NCI-H1417 (cell line): ENCODE measurements at places on chromosomes 6 and 20.

- no peak for DNase-seq
These were observed 121.3 kb upstream of the PHACTR1 start for GRCh38 chr6:12595161-12595811.

DNA sequence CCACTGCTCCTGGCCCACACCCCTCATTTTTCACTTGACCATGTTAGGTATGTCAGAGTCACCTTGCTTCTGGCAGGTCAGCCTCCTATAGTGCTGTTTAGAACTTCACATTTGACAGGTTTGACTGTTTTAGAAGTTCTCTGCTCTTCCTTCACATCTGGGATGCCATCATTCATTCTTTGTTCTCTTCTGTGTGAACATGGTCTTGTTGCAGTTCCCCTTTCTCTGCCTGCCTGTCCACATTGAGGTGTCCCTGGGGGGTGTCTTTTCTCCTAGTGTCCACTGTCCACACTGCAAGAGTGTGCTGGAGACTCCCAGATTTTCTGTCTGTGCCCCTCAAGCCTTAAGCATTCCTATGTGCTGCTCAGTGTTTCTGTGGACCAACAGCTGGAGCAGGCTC lies 89.5 kb downstream of the JARID2 start:
- no peak for DNase-seq

DNA sequence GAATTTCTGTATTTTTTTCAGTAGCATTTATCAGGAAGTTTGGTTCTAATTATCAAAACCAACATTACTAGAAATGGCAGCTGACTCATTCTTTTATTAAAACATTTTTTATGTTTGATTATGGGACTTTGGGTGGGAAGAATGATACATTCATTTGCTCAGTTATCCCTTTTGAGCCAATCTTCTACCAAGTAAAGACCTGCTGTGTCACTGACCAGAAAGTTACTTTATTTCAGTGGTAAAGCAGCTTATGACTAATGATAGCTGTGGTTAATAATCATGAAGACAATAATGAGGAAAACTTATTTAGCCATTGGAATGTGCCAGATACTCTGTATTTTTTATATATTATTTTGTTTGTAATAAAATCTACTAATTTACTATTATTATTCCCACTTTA lies 142.3 kb downstream of the FARS2 start:
- no peak for DNase-seq

GRCh38 chr6:21201187-21201586 lies 392.4 kb upstream of the SOX4 start:
- DNase-seq: peak; percentile 47

DNA sequence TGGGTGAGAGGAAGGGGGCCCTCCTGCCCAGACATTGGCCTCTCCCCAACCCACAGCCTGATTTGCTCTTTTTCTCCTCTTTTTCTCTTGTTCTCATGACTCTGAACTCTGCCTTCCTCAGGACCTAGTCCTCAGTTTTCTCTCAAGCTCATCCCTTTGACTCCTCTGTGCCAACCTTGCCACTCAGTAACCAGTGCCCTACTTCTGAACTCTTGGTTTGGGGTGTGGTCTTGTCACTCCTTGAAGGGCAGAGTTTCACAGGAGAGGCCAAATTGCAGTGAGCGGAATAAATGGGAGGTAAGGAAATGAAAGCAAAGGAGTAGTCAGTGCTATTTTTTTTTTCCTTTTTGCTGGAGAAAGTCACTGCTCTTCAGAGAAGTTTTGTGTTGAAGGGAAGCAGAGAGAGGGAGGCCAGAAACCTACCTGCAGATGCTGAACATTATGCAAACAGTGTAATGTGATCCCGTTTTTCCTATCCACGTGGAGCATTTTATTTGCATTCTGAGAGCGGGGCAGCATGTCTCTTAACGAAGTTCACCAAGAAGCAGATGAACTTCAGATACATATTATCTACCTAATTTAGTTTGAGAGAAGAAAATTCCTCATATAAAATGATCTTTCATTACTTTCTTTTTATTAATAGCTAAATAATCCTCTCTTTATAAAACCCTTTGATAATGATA lies 26.9 kb downstream of the CFAP61 start:
- DNase-seq: peak; percentile 37
